ENCODE measurements at places on chromosomes 6 and 20. TPM values are rescaled to one million over a fixed set of nuclear protein-coding genes. Genes with fewer than 3 reads are reported as not detected.

The FARS2 gene
- total RNA-seq: 13.6 TPM

The TCEA2 gene
- 41.3 TPM for total RNA-seq

The PHIP gene
- 27.4 TPM for total RNA-seq

The PLA2G7 gene
- total RNA-seq: 1.5 TPM

The FKBP1C gene
- not detected for total RNA-seq

The SAMD10 gene
- 1.5 TPM for total RNA-seq

The CTAGE9 gene
- total RNA-seq: not detected

The DYNLT2 gene
- total RNA-seq: 1.1 TPM

The C6orf163 gene
- total RNA-seq: 2.7 TPM

The SULF2 gene
- total RNA-seq: 141 TPM

The LKAAEAR1 gene
- total RNA-seq: not detected

The OR2J3 gene
- not detected for total RNA-seq

The PMEPA1 gene
- total RNA-seq: 55.6 TPM

All from posterior vena cava (tissue), 2 donors.